ENCODE measurements at places on chromosomes 6 and 20. TPM values are rescaled to one million over a fixed set of nuclear protein-coding genes. Genes with fewer than 3 reads are reported as not detected.

DNA sequence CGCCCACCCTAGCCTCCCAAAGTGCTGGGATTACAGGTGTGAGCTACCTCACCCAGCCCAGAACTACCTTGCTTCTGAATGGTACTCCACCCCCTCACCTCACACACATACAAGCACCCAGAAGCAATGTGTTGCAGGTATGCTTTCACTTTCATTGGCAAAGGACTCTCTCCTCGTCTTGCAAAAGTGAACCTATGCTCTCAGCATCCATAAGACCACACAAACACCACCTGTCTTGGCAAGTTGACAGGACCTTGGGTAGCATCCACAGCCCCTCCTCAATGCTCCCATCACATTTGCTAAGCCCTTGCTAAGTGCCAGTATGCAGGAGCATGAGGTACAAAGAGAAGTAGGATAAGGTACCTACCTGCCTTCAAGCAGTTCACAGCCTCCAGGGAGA is 3.7 kb downstream of the KIF13A start:
- DNase-seq, result no peak

DNA sequence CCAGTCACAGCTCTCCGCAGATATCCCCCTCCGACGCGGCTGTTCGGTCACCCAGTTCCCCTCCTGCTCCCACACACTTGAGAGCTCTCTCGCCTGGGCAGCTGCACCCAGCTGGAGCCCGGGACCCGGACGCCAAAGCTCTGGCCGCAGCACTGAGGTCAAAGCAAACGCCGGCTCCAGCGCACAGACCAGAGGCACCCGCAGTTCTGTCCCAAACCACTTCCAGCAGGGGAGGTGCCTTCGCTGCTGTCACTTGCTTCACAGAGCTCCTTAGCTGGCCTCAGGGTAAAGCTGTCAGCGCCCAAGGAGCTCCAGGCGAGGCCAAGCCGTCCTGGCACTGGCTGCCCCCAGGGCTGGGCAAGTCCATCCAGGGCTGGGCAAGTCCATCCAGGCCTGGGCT is 27.9 kb downstream of the SLC2A4RG start:
- no peak for DNase-seq

Gene DDX39B
- polyA plus RNA-seq, result 174 TPM

- DNase-seq, result peak; percentile 50
Observed at GRCh38 chr6:52497652-52498408, 77.7 kb downstream of the EFHC1 start.

GRCh38 chr6:125923366-125923877 is 33.1 kb upstream of the HINT3 start:
- DNase-seq, result no peak

DNA sequence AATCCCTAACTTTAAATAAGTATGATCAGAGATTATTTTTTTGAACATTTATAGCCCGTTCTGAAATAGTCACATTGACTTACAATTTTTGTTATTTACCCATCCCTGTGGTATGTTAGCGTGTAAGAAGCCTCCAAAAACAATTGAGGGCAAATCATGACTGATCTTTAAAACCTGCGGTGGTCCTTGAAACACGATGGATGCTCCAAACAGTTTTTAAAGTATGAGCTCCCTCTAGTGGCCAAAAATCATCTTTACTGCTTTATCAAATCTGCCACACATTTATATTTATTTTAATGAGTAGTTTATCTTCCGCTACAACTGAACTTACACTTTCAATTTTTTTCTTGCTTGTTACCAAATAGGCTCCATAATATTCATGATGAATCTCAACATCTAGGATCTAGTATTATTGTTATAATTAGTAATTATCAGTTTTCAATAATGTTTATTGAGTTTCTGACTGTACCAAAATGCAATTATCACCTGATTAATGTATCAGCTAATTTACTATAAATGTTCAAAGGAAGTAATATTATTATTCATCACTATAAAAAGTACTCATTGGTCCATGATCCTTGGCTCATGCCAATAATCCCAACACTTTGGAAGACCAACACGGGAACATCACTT is 52.2 kb downstream of the MARCKS start:
- no peak for DNase-seq

DNA sequence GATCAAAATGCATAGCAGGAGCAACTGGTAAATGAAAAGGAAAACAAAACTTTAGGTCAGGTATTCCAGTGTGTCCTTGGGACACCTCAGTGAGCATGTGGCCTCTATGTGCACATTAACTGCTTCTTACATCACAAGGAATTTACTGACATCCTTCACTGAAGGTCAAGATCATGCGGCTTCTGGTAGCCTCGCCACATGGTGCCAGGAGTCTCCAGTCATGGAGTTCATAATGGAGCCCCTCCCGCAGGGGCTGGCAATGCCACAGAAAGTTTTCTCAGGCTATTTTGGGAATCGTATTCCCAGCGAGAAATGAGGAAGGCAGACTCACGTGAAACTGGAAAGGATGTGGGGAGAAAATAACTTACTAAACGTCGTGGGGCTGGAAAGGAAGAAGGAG is 19.7 kb upstream of the SLC22A3 start:
- no peak for DNase-seq

- peak; percentile 41 for DNase-seq
Observed at GRCh38 chr20:11917663-11918062, at the start of gene BTBD3. Gene BTBD3, plus strand, starts transcription at chr20:11917893. Its CDS starts 383 bp downstream, at chr20:11918276.

GRCh38 chr20:9352739-9353138 is 161.7 kb upstream of the LAMP5 start:
- no peak for DNase-seq

Gene PRDM13
- polyA plus RNA-seq, result not detected

Measured in psoas muscle (tissue), 8 donors.